ENCODE measurements at places on chromosomes 12 and 14. TPM values are rescaled to one million over a fixed set of nuclear protein-coding genes. Genes with fewer than 3 reads are reported as not detected.

Gene DEPDC4
- total RNA-seq = 1.7 TPM

Gene ABCC9
- 0.64 TPM for total RNA-seq

Gene NFKBIA
- total RNA-seq = 407 TPM

Gene SELPLG
- not detected for total RNA-seq

Gene TAS2R8
- not detected for total RNA-seq

Gene STYK1
- total RNA-seq = 5.1 TPM

Gene RNASE3
- not detected for total RNA-seq

Gene PTHLH
- total RNA-seq = 193 TPM

Gene TMEM120B
- 13.9 TPM for total RNA-seq

Gene FZD10
- 0.43 TPM for total RNA-seq

Gene IRF9
- total RNA-seq = 16.8 TPM

Gene SLC6A15
- 31.8 TPM for total RNA-seq

Gene OTUB2
- 1.7 TPM for total RNA-seq

Gene RHOJ
- 0.21 TPM for total RNA-seq

Gene SMCO2
- total RNA-seq = 0.43 TPM

Gene TSHR
- not detected for total RNA-seq

Gene PTPRO
- total RNA-seq = 0.24 TPM

Gene FOXG1
- total RNA-seq = not detected

Gene KCNK13
- total RNA-seq = not detected

Gene POTEM
- not detected for total RNA-seq

Gene BEST3
- not detected for total RNA-seq

Gene NOS1
- 0.85 TPM for total RNA-seq

Gene METTL17
- 64.6 TPM for total RNA-seq

Data from tracheal epithelial cell (primary cell).